Adrenal gland (tissue), 19 donors: ENCODE measurements at places on chromosomes 1 and 21. TPM values are rescaled to one million over a fixed set of nuclear protein-coding genes. Genes with fewer than 3 reads are reported as not detected.

DNA sequence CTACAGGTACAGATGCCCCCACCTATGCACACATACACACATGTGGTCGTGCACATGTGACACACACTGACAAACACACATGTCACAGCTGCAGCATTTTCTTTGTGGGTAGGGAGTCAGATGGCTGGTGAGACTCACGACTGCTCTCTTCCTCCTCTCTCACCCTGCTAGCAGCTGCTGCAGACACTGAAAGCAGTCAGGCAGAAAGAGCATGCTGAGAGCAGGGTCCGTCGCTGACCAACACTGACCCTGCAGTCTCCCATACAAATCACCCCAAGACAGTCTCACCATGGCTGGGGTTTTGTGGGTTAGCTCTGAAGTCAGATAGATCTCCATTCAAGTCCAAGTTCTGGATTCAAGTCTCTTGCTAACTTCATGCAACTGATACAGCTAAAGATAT, 188.3 kb downstream of the ASTN1 start:
- H3K4me1 ChIP-seq = no peaks in the 10 kb centered on the region
- H3K4me3 ChIP-seq = no peak overlapping the region
- no peak overlapping the region for H3K27ac ChIP-seq
- H3K36me3 ChIP-seq = no peaks in the 10 kb centered on the region
- DNase-seq = no peak
- no peaks in the 10 kb centered on the region for H3K27me3 ChIP-seq

LCE3E gene
- total RNA-seq = not detected

DNA sequence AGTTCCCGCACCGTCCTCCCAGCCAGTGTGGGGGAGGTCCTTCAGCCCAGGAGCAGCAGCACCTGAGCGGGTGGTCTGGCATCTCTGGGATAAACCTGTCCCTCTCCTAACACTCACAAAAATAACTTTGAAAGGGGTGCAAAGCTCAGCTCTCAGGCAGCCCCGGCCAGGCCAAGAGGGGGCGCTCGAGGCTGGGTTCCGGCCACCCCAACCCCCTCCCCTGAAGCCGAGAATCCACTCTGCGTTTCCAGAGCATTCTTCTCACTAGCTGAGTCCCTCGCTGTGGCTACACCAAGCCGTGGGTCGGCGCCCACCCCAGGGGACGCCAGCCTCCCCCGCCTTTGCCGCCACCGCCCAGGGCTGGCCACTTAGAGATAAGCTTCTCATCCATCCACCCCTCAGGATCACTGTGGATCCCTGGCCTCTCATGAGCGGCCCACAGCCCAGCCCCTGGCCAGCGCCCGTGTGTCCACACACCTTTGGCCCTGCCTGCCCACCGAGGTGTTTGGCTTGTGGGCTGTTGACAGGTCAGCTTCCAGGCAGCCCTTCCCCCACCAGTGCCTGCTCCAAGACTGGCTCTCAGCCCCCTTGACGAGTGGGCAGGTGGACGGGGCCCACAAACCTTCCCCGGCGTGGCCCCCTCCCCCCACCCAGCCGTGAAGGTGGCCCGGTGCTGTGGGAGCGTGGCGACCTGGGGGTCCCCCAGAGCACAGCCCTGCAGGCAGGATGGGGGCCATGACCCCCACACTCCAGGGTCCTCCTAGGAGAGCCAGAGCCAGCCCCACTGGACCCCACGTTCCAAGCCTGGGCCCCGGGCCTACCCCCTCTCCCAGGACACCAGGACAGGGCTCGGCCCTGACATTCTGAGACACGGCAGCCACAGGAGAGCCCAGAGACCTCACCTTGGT, 1.9 kb downstream of the FTCD start:
- H3K4me3 ChIP-seq = no peak overlapping the region
- no peaks in the 10 kb centered on the region for H3K36me3 ChIP-seq
- peaks cover 12% of the 10 kb centered on the region for H3K4me1 ChIP-seq

DNA sequence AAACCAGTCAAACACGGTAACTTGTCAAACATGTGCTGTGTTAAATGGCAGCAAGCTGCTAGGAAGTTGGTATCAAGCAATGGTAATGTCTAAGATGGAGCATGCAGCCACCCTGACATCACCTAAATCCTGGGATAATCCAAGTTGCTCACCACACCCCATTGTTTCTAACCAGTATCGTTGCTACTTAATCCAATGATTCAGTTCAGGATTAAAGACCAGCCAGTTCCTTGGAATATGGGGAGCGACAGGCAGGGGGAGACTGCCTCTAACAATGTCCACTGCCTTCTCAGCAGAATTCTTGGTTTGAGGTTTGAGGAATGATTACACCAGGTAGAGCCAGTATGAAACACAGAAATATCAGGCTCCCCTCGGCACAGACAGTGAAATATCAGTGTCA, 122.1 kb upstream of the IFFO2 start:
- no peaks in the 10 kb centered on the region for H3K27me3 ChIP-seq
- no peak overlapping the region for H3K4me3 ChIP-seq
- DNase-seq = no peak

DNA sequence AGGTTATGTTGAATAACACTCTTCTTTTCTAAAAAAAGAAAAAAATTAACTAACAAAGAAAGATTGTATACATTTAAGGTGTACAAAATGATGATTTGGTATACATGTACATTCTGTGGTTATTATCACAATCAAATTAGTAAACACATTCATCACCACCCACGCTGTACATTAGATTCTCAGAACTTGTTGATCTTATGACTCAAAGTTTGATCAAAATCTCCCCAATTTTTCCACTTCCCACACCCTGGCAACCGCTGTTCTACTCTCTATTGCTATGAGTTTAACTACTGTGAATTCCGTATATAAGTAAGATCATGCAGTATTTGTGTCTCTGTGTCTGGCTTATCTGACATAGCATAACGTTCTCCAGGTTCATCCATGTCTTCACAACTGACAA, 469.5 kb upstream of the CHRM3 start:
- no peak overlapping the region for H3K27ac ChIP-seq
- no peaks in the 10 kb centered on the region for H3K27me3 ChIP-seq
- no peak overlapping the region for H3K4me3 ChIP-seq
- no peaks in the 10 kb centered on the region for H3K36me3 ChIP-seq
- no peaks in the 10 kb centered on the region for H3K4me1 ChIP-seq
- no peak for DNase-seq

CSF3R gene
- total RNA-seq = 16.7 TPM

DNA sequence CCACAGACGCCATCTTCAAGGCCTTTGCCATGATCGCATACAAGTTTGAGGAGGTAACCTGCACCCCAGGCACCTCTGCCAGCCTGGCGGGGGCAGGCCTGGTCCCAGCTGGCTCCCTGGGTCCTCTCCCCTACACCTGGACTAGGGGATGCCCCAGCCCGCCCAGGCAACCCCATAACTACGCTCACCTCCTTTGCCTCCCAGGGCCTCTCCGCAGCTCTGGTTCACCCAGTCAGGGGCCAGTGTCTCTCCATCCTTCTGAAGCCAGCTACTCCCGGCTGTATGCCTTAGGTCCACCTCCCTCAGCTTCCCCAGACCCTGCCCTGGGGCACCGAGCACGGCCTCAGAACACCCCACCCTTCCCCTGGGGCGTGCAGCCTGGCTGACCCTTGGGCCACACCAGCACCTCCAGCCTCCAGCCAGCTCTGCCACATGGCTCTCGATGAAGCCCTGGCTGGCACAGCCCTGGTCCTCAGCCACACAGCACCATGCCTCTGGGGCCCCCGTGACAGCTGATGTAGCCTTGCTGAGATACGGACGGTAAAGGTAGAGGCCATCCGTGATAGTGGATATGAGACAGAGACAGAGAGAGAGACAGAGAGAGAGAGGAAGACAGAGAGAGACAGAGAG, 80.4 kb upstream of the COL6A1 start:
- DNase-seq = no peak
- H3K27me3 ChIP-seq = no peaks in the 10 kb centered on the region
- no peaks in the 10 kb centered on the region for H3K4me1 ChIP-seq

GRCh38 chr1:28144203-28145135, 32.0 kb downstream of the PTAFR start:
- DNase-seq = no peak
- H3K36me3 ChIP-seq = no peaks in the 10 kb centered on the region
- H3K27ac ChIP-seq = no peak overlapping the region
- no peaks in the 10 kb centered on the region for H3K27me3 ChIP-seq
- no peak overlapping the region for H3K4me3 ChIP-seq
